ENCODE measurements at places on chromosomes 13 and 19.

DNA sequence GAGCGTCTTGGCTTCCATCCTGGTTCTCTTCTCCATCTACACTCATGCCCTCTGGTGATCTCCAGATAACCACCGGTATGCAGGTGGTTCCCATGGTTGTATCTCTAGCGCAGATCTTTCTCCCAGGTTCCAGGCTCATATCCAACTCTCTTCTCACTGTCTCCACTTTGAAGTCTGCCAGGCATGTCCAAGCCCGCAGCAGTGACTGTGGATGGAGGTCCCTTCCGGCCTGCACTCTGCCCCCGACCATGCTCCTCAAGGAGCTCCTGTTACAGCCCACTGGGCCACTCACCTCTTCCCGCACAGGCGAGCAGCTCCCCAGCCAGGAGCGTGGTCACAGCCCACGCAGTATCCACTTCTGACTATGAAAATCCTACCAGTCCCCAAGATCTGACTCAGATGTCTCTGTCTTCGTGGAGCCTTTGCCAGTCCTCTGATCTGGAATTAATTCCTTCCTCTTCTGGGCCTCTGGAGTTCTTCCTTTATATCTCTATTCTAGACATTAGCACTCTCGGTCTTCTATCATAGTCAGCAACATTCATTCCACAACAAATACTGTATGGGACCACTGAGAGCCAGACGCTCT, 100.2 kb downstream of the TEX26 start:
- DNase-seq, result no peak

DNA sequence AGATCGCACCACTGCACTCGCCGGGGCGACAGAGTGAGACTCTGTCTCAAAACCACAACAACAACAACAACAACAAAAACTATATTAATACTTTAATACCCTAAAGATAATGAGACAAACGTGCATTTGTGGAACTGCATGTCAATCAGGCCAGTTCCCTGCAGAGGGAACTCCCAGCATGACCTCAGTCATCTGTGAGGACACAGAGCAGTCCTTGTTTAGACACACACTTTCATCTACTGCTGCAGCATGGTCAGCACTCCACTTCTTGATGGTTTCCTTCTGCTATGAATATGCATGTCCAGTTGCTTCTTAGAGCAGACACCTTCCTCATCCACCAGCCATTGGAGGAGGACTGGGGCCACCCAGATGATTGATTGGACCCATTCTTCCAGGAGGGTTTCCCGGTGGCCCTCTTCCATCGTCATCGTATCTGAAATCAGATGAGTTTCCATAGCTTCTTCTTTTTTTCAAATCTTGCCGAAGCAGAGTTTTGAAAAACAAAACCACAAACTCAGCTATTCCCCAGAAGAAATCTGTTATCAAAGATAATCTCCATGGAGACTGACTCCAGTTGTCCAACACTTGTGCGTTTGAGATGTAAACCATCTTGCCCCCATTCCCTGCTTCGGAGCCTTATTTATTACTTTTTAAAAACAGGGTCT, 26.5 kb downstream of the ZNF607 start:
- no peak for DNase-seq

DNA sequence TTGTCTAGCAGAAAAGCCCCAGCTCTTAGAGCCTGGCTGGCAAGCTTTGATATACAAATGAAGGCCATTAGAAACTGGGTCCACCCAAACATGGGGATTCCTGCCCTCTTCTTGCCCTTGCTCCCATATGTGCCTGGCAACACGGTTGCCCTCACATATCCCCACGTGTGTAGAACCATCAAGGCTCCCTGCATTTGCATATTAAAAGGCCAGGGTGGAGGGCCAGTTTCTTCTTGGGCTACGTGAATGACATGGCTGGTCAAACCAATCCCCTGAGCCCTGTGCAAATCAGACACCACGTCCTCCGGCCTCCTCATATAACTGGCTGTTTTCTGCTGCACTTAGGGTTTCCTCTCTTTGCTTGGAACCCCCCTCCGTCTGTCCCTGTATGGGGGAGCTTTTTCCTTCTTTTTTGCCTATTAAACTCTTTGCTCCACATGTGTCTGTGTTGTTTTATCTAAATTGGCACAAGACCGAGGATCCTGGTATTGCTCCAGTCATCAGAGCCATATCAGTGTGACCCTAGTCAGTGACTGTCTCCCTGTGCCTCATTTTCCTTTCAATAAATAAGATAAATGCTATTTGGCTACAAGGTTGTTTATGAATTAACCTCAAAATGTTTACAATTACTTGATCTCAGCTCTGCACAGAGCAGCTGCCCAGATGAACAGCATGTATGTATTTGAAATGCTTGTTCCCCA, 30.3 kb upstream of the CEACAM1 start:
- no peak for DNase-seq

DNA sequence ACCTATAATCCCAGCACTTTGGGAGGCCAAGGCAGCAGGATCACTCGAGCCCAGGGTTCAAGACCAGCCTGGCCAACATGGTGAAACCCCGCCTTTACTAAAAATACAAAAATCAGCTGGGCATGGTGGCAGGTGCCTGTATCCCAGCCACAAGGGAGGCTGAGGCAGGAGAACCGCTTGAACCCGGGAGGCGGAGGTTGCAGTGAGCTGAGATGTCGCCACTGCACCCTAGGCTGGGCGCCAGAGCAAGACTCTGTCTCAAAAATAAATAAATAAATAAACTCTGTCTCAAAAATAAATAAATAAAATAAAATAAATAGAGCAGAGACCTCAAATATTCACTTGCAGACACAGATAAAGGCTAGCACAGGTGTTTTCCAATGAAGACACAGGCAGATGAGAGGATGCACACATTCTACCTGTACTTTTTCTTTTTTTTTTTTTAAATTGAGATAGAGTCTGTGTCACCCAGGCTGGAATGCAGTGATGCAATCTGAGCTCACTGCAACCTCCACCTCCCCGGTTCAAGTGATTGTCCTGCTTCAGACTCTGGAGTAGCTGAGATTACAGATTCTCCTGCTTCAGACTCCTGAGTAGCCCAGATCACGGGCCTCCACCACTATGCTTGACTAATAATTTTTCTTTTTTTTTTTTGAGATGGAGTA, 2.7 kb upstream of the RPS16 start:
- no peak for DNase-seq

DNA sequence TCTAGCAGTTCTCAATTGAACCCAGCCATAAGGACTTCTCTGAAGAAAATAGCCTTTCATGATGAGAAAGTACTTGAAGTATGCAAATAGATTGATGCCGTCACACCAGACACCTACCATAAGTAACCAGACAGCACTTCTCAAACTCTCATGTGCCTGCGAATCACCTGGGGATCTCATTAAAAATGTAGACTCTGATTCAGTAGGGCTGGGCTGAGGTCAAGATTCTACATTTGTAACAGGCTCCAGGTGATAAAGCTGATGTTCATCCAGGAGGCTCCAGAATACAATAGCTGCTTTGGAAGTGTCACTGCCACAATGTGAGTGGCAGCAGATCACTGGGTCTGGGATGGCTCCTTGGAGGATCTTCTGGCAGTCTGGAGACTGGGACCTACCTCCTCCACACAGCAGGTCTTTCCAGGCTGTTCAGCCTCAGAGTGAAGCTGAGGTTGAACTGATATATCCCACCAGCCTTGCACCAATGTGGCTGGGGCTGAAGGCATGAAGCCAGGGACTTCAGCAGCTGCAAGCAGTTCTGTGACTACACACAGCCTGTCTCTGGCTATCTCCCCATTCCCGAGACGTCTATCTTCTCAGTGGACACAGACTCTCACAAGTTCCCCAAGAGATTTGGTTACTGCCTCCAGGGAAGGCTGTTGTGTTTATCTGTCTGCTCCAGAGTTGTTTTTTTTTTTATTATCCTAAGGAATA, 9.1 kb downstream of the MBNL2 start:
- DNase-seq, result no peak

DNA sequence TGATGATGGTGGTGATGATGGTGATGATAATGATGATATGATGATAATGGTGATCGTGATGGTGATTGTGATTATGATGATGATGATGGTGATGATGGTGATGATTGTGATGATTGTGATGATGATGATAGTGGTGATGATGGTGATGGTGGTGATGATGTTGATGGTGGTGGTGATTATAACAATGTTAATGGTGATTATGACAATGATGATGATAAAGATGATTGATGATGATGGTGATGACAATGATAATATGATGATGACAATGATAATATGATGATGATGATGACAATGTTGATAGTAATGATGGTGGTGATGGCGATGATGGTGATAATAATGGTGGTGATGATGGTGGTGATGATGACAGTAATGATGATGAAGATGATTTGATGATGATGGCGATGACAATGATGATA, 34.1 kb upstream of the ZNF536 start:
- no peak for DNase-seq
